ENCODE measurements at places on chromosomes 6 and 20.

- DNase-seq, result no peak
Observed at GRCh38 chr6:88455317-88455716, 289.2 kb upstream of the CNR1 start.

DNA sequence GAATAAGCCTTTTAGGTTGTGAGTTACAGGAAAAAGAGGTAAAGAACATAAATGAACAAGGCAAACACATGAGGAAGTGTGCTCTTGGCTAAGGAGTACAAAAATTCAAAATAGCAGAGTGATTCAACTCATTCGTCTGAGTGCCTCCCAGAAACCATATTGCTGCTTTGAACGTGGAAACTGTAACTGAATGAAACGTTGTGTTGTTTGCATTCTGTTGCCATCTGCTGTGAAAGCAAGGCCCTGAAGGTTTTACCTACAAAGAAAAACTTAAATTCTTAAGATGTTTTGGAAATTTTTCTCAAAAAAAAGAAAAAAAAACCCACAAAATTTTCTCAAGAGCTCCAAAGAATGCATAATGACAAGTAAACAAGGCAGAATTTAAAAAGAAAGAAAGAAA, 375.4 kb upstream of the HS3ST5 start:
- DNase-seq, result no peak

- DNase-seq, result no peak
Observed at GRCh38 chr20:61759286-61760065, 306.2 kb downstream of the TAF4 start.

GRCh38 chr6:25064006-25064405, 128.2 kb upstream of the RIPOR2 start:
- DNase-seq, result no peak

DNA sequence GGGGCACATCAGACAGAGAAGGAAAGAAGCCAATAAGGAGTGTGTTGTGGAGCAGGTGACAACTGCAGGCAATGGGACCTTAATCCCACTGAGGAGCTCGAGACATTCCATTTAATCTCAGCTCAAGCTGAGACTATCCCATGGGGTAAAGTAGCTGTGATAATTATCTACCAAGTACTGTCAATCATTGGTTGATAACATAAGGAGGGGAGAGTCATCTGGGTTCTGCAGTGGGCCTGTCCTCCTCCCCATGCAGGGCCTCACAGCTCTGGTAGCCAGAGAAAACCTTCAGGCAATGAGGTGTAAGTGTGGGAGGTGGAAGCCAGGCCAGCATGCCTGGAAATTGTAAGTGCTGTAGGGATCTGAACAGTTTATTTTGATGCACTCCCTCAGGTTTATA, 375.0 kb upstream of the ARID1B start:
- DNase-seq, result no peak

Measured in activated CD4-positive, alpha-beta memory T cell treated with anti-CD3 and anti-CD28 coated beads, Interleukin-2, amount 10 ng/mL, durations not matched to agents 7 days and 5 days (primary cell).